Activated T-helper 1 cell treated with anti-CD3 and anti-CD28 coated beads, Interleukin-2, amount 50 U/mL, for 16 hours (primary cell): ENCODE measurements at places on chromosomes 1 and 21.
A peak's percentile ranks its signal among the peaks of the same experiment; 100 is the strongest.

- DNase-seq = peak; percentile 19
Observed at GRCh38 chr1:6365047-6365446, 28.5 kb downstream of the ACOT7 start.

GRCh38 chr1:163789911-163790310 lies 468.2 kb downstream of the NUF2 start:
- DNase-seq = no peak

DNA sequence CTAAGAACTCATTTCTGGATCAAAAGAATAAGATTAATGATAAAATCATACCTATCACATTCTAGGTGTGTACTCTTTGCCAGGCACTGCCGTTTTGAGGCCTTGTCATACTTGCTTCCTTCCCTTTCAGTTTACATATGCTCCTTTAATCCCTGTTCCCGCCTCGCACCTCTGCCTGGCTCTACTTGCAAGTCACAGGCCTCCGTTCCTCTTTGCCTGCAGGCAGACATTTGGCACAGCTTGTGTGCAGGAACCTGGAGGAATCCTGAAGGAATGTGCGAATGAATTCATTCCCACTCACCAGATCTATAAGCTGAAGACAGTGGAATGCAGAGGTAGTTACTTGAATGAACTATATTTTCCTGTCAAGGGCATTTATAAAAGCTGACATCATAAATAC lies 13.8 kb downstream of the WLS start:
- DNase-seq = no peak

- DNase-seq = no peak
Observed at GRCh38 chr1:183365093-183365492, 53.1 kb downstream of the NMNAT2 start.

GRCh38 chr1:188670837-188671236 lies 1806.8 kb downstream of the BRINP3 start:
- DNase-seq = no peak
